GM23248 (cell line): ENCODE measurements at places on chromosomes 1 and 21. TPM values are rescaled to one million over a fixed set of nuclear protein-coding genes. Genes with fewer than 3 reads are reported as not detected.

- DNase-seq, result no peak
These were observed 26.5 kb upstream of the SLC45A3 start for GRCh38 chr1:205706601-205707502.

RPE65 gene
- total RNA-seq, result not detected in 2 replicates

- no peak for DNase-seq
These were observed 8.8 kb downstream of the LRRC38 start for GRCh38 chr1:13505020-13505419.

- DNase-seq, result no peak
These were observed 22.9 kb upstream of the SLC19A2 start for GRCh38 chr1:169508432-169509338.

DNA sequence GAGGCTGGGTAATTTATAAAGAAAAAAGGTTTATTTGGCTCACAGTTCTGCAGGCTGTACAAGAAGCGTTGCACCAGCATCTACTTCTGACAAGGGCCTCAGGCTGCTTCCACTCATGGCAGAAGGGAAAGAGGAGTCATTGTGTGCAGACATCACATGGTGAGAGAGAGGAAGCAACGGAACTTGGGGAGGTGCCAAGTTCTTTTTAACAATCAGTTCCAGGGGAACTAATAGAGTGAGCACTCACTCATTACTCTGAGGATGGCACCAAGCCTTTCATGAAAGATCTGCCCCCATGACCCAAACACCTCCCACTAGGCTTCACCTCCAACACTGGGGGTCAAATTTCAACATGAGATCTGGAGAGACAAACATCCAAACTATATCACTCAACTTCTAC lies 77.2 kb downstream of the DDAH1 start:
- no peak for DNase-seq

VANGL2 gene
- total RNA-seq, result not detected in 2 replicates

- peak; percentile 92 for DNase-seq
These were observed 21.5 kb downstream of the PDPN start for GRCh38 chr1:13605159-13605558.

- DNase-seq, result peak; percentile 65
These were observed 25.3 kb downstream of the SLC30A7 start for GRCh38 chr1:100921110-100921706.

OVAAL gene
- not detected in 2 replicates for total RNA-seq

- DNase-seq, result peak; percentile 12
These were observed 28.0 kb upstream of the SFPQ start for GRCh38 chr1:35220976-35221375.

C1orf226 gene
- total RNA-seq, result under 0.01 and 0.13 TPM in 2 replicates

REG4 gene
- not detected in 2 replicates for total RNA-seq

DNA sequence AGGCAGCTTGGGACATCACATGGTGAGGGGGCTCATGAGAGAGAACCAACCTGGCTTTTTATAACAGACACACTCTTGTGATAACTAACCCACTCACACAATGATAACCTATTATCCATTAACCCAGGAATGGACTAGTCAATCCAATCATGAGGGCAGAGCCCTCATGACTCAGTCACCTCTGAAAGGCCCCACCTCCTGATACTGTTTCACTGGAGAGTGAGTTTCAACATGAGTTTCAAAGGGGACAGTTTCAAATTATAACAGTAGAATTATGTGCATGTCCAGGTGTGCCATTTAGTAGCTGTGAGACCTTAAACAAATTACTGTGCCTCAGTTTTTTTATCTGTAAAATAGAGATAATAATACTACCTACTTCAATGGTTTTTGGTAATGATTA lies 47.6 kb upstream of the PPP2R5A start:
- DNase-seq, result peak; percentile 47

PEAR1 gene
- 1.0 and 2.2 TPM in 2 replicates for total RNA-seq

- DNase-seq, result no peak
These were observed 420.9 kb downstream of the DISC1 start for GRCh38 chr1:232047473-232047872.

GRCh38 chr1:40404670-40405462 lies 31.3 kb downstream of the SMAP2 start:
- peak; percentile 67 for DNase-seq

DNA sequence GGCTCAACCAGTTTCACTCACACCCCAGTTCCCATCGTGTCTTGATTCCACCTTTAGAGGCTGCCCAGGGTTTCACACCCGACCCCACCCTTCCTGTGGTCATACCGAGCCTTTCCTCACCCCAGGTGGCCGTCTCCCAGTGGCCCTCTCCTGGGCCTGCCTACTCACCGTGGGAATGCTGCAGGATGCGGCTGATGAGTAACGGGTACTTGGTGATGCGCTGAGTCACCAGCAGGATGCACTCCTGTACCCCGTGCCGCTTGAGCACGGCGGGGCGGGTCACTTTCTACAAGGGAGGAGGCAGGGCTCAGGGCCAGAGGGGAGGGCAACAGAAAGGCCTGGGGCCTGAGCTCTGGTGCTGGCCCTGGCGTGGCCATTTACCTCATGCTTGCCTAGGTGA lies 16.4 kb downstream of the ARHGEF2 start:
- DNase-seq, result peak; percentile 100

DNA sequence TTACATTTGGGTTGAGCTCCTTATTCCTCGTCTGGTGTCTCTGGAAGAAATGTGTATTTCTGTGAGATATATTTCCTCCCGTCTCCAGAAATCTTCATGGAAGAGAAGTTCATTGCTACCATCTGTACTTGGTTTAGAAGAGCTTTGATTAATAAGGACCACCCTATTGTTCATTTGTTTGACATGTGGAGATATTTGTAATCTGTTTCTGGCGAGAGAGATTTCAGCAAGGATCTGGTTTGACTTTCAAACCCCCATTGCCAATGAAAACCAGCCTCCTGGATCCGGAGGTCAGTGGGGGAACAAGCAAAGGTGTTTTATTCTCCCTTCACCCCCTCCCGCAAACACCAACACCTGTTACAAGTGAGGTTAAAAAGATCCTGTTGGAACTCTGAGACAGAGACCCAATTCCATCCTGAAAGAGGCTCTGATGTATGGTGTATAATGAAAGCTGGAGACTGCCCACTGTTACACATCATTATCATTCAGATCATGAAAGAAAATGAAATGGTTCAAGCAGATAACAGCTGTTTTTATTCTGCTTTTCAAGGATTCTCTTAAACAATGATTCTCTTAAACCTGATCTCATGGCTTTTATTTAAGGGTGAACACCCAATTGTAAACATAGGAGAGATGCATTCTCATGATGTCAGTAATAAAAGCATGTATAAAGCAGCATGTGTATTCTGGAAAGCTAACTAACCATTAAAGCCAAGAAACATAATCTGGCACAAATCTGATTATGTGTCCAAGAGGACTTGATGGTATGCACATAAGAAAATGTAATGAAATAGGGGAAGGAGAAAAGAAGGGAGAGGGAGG lies 393.5 kb upstream of the ADGRL2 start:
- no peak for DNase-seq

DNA sequence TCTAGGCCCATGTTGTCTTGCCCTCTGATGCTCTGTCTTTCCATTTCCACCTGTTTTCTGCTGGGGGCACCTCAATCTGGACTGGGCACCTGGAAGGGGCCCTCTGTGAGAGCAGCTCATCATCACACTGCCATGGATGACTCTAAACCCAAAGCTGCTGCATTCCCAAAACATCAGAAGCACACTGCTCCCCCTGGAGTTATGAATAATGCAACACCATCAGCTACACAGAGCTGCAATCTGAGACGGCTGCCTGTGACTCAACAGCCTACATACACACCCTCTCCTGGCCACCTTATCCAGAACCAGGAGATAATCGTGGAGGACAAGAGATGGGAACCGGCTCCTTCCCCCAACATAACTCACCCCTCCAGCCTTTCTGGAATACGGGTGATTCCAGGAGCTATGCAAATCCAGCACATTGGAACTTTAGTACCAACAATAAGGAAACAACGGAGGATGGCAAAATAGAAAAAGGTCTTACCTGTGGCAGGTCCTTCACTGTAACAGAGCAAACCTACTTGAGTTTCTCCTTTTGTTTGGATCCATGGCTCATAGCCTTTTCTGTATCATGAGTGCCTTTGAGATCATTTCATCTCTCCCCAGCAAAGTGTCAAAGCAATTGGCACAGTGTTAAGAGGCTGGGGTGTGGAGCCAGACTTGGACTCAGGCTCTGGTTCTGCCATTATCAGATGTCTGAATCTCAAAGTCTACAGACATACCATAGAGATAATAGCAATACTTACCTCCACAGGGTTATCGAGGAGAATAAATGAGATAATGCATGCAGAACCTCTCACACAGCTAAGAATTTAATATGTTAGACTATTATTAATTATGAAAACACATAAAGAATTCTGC lies 29.3 kb downstream of the AK2 start:
- peak; percentile 96 for DNase-seq

DNA sequence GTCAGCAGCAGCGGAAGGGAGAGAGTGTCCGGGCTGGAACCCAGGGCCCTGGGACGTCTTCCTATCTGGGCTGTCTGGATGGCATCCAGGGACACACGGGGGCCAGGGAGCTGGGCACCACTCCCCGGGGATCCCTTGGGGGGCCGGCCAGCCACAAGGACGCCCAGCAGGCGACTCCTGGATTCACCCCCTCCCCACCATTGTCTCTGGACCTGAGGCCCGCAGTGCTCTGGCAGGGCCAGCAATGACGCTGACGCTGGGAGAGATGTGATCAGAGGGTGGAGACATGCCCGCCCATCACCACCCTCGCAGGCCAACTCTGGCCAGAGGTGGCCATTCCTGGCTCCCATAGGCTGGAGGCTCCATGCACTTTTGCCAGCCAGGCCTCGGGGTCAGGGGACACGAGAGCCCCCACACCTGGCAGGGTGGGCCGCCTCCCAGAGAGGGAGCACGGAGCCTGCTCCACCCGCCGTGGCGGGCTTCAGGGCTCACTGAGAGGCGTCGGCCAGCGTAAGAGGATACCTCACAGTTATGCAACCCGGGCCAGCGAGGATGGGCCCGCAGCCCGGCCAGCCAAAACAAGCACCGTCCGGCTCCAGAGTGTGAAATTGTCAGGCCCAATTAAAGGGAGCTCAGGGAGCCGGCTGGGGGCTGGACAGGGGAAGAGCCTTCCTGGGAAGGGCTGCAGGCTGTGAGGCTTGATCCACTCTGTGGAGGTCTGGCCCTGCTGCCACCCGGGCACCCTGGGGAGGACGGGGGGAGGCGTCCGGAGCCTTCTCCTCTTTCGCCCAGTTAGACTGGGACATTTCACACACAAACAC lies 10.3 kb downstream of the ACTRT2 start:
- DNase-seq, result no peak

AK5 gene
- total RNA-seq, result 65.3 and 81.3 TPM in 2 replicates

FCRL6 gene
- total RNA-seq, result not detected in 2 replicates

- peak; percentile 49 for DNase-seq
These were observed 41.7 kb upstream of the RAB4A start for GRCh38 chr1:229229137-229229720.

GRCh38 chr1:92587445-92587844 lies 100.7 kb upstream of the GFI1 start:
- no peak for DNase-seq

GRCh38 chr1:229803626-229804217 lies 177.7 kb downstream of the URB2 start:
- no peak for DNase-seq

DNA sequence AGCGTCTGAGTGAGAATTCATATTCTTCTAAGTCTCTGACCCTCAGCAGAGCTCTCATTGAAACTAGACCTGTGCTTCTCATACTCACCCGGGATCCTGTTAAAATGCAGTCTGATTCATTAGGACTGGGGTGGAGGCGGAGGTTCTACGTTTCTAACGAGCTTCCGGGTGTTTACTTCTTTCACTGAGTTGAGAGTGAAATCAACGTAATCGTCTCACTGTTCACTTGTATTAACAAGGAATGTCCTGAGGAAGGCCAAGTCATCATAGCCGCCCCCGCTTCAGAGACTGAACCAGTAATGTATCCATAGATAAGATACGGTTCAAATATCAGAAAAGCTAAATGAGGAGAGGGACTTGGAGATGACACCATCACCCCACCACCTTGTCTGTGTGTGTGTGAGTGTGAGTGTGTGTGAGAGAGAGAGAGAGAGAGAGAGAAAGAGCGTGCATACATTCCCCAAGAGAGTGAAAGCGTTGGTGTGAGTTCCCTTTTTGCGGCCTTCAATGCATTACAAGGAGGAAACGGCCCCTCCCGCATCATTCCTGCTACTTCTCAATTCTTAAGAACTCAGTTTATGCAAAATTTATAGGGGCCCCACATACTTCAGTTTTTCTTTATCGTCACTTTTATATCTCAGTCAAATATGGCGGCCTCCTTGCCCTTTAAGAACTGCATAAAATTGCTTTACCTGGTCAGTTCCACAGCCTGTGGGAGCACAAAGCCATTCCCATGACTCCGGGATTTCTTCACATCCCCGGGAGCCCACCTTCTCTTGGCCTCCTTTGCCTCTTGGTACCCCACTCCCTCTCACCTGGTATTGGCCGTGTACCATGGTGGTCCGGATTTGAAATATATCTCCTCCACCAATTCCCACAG lies 19.8 kb downstream of the KMO start:
- DNase-seq, result no peak
